ENCODE measurements at places on chromosomes 6 and 20. TPM values are rescaled to one million over a fixed set of nuclear protein-coding genes. Genes with fewer than 3 reads are reported as not detected.

The FLRT3 gene
- 7.9 TPM for total RNA-seq

The BPI gene
- 0.48 TPM for total RNA-seq

The MARCKS gene
- 8.1 TPM for total RNA-seq

The PPP1R3D gene
- total RNA-seq: 0.78 TPM

The ENPP3 gene
- 1.9 TPM for total RNA-seq

The FOXC1 gene
- 0.38 TPM for total RNA-seq

The MOCS1 gene
- 29.0 TPM for total RNA-seq

The EFCAB8 gene
- total RNA-seq: 0.15 TPM

DNA sequence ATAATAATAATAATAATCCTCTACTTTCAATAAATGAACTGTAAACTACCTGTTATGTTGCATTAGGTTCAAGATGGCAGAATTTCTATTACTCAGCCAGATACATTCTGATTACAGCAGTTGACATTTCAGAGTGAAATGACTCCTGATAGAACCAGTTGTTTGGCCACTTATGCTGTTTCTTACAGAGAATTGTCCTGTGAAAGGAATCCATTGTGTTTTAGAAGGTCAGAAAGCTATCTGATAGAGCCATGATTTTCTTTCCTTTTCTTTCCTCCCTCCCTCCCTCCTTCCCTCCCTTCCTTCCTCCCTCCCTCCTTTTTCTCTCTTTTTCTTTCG is 16.6 kb downstream of the GJA10 start:
- DNase-seq: no peak

- no peak for DNase-seq
Observed at GRCh38 chr6:143965503-143966171, 42.4 kb downstream of the PLAGL1 start.

GRCh38 chr6:130944486-130944885 is 117.3 kb downstream of the SMLR1 start:
- no peak for DNase-seq

- DNase-seq: no peak
Observed at GRCh38 chr6:33458676-33459075, 4.3 kb downstream of the ZBTB9 start.

DNA sequence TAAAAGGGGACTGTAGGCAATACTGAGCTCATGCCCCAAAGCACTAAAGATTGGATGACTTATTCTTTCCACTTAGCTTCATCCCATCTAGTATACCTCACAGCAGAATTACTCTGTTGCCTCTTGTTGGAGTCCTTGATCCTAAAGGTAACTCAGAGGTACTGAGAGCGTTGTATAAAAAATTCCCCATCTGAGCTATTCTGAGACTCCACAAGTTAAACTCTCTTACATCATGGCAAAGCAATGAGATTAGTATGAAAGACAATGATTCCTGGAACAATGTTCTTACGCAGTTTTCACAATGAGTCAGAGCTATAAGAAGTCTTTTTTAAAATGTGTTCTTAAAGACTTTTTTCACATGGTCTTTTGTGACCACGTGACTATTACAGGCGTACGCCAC is 370.1 kb downstream of the ADGRB3 start:
- DNase-seq: no peak

DNA sequence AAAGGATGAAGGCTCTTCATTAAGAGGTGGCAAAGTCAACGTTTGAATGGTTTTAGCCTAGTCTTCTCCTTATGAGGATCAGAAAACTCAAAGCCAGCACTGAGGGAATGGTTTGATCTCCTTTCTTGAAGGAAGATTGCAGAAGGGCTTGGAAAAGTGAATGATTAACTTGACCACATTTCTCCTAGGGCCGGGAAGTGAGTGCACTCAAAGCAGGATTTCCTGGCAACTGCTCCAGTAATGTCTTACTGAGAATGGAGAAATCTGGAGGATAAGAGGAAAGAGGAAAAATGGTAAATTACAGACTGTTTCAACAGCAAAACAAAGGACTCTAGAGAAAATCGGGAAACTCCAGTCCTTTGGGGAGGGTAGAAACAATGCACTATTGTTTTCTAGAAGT is 189.0 kb upstream of the FOXA2 start:
- DNase-seq: no peak

- DNase-seq: no peak
Observed at GRCh38 chr6:25815194-25815593, 16.7 kb downstream of the SLC17A1 start.

GRCh38 chr6:152173957-152174356 is 366.5 kb downstream of the ESR1 start:
- no peak for DNase-seq

GRCh38 chr6:80209430-80209829 is 103.0 kb downstream of the BCKDHB start:
- DNase-seq: no peak

- DNase-seq: no peak
Observed at GRCh38 chr20:20454367-20454766, 86.5 kb downstream of the INSM1 start.

DNA sequence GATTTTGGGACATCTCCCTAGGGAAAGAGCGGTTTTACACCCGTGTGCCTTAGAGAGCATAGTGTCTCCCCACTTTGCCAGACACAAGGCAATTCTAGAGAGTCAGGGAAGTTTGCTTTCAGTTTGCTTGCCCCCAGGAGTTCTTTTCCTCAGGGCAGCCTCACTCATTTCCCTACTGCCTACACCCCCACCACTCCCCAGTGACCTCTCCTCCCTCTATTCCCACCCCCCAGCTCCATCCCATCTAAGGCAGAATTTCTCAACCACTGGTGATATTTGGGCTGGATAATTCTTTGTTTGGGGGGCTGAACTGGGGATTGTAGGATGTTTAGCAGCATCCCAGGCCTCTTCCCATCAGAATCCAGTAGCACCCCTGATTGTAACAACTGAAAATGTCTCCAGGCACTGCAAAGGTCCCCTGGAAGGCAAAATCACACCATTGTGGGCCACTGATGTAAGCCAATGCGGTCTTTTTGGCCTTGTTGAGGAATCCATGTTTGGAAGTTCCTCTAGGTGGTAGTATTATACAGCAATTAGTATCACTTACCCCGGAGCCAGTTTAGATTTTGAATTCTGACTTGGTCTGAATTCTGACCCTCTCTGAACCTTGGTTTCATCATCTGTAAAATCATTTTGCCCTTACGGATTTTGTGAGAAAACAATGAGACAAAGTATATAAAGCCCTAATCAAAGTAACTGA is 1.3 kb downstream of the EPPIN start:
- no peak for DNase-seq

GRCh38 chr6:163661272-163661671 is 246.8 kb downstream of the QKI start:
- DNase-seq: no peak

- no peak for DNase-seq
Observed at GRCh38 chr6:28523241-28523622, 2.4 kb upstream of the GPX5 start.

DNA sequence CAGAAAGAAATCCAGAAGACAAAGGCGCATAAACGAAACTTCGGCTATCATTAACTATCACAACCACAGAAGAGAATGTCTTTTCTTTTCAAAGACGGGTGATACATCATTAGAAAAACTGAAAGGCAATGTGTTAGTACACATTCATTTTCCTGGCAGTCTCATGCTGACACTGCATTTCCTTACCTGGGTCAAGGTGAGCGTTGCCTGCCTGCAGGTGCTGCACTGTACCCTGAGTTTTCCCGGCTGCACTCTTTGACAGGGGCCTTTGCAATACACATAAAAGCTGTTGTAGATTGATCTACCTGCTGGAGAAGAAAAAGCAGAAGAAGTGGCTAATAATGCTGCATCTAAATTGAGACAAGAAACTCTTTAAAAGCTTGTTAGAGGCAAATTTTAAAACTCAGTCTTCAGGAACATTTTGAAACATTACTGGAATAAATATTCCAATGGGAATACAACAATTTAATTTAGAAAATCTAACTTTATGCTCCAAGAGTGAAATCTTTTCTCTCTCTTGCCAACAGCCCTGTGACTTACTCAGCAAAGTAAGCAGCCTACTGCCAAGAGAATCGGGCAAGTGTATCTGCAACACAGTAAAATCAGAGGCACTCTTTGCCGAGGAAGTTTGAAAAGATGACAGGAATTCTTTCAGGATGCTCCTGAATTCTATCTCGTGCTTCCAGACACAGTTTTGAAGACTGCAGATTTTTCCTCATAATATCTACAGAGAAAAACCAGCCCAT is 526.4 kb downstream of the PRKN start:
- no peak for DNase-seq

DNA sequence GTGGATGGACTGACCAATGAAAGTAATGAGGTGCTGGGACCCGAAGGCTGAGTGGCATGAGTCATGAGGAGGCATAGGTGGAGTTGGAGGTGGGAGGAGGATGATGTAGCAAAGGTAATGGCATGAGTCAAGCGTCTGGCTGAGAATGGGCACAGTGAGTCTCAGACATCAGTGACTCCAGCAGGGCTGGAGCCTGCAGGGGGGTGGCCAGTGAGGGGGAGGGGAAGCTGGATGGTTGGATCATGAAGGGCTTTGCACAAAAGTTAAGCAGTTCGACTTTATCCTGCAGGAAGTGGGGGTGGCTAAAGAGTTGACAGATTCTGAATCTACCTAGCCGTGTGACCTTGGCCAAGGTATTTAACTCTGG is 99.0 kb upstream of the IYD start:
- no peak for DNase-seq

DNA sequence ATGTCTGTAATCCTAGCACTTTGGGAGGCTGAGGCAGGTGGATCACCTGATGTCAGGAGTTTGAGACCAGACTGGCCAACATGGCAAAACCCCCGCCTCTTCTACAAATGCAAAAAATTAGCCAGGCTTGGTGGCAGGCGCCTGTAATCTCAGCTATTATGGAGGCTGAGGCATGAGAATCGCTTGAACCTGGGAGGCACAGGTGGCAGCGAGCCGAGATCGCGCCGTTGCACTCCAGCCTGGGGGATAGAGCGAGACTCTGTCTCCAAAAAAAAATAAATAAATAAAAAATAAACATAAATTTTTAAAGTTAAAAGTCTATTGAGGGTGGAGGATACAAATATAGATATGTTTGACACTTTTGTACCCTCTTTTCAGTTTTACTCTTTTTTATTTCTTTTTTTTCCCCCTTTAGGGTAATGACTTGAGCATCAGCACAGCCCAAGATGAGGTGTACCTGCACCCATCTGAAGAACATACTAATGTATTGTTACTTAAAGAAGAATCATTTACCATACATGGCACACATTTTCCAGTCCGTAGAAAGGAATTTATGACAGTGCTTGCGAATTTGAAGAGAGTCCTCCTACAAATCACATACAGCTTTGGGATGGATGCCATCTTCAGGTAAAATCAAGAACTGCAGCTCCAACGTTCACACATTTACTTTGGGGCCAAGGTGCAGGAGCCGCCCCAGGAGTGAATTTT is 368.9 kb downstream of the LAMA2 start:
- DNase-seq: peak; percentile 46

GRCh38 chr6:53701333-53702218 is 36.0 kb upstream of the KLHL31 start:
- DNase-seq: no peak

GRCh38 chr6:44052419-44053023 is 74.7 kb downstream of the MRPL14 start:
- no peak for DNase-seq

- DNase-seq: no peak
Observed at GRCh38 chr6:27800731-27801373, 111.3 kb downstream of the OR2B2 start.

DNA sequence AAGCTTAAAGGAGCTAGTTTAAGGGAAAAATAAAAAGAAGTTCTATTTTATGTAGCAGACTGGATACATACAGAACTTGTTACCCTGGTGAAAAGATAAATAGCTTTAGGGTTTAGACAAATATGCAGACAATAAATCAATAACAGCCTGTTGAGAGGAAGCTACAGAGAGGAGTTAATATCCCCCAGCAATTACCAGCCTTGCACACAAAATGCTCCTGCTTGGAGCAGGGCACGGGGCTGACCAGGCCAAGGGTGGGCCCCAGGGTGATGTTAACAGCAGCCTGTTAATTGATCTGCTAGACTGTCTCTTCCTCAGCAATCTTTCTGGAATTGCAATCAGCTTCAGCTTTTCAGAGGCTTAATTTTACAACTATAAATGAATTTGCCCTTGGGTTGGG is 125.1 kb upstream of the SOX4 start:
- DNase-seq: no peak

GRCh38 chr6:10557913-10558312 is 36.8 kb downstream of the GCNT2 start:
- no peak for DNase-seq

DNA sequence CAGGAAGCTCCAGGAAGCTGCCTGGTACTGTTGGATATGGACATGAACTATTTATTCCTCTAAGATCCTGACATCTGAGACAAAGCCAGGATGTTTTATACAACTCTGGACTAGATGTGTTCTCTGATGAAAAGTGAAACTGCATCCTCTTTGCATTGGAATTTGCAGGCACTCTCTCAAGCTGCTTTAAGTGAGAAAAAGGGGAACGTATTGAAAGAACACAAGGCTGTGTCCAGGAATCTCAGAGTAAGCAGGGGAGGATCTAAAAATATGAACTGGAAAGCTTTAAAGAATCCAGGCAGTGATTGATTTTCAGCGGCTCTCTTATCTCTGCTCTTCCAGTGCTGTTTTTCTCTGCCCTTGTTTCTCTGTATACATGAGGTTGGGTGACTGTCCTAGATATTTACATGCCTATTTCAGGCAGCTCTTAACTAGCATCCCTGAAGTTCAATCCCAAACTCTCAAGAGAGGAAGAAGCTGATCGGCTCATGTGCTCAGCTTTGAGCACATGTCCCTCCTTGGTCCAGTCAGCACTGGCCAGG is 193.8 kb downstream of the PLCB4 start:
- no peak for DNase-seq

- DNase-seq: no peak
Observed at GRCh38 chr6:101776919-101777350, 383.4 kb downstream of the GRIK2 start.

GRCh38 chr6:154514481-154514880 is 4.0 kb upstream of the CNKSR3 start:
- DNase-seq: no peak

- DNase-seq: no peak
Observed at GRCh38 chr20:4581838-4582237, 139.9 kb upstream of the PRND start.

DNA sequence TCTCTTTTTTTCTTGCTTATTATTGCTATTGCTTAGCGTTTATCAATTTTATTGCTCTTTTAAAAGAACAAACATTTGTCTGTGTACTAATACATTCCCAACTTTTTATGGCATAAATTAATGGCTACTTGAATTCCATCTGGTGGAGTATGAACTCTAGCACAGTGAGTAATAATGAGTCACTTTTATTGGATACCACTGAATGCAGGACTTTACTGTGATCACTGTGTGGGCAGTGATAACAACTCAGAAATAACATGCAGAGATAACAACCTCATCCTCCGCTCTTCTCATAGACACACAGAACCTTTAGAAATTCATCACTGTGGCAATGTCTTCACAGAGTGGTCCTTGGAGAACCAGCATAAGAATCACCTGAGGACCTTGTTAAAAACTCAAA is 174.9 kb upstream of the PRND start:
- DNase-seq: no peak

GRCh38 chr20:63773571-63774241 is 34.1 kb downstream of the SLC2A4RG start:
- no peak for DNase-seq
